ENCODE measurements at places on chromosomes 5 and 9.

GRCh38 chr5:144487207-144487606 lies 316.5 kb downstream of the KCTD16 start:
- DNase-seq: no peak

GRCh38 chr5:151171529-151171928 lies 13.9 kb upstream of the ANXA6 start:
- DNase-seq: no peak

DNA sequence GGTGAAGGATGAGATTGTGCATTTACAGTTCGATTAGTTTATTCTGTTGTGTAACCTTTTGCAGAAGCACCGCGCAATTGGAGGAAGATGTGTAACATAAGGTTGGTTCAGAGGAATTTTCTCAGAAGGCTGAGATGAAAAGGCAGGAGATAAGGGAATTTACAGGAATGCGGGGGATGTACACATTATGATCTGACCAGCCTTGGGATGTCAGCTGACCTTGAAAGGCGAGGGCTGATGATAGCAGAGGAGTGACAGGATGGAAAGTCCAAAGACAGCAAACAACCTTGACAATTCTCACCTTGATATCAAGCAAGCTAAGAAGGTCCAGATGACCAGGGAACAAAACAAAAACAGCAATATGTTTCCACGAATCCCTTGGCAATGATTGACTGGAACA lies 88.8 kb downstream of the OTULIN start:
- no peak for DNase-seq

DNA sequence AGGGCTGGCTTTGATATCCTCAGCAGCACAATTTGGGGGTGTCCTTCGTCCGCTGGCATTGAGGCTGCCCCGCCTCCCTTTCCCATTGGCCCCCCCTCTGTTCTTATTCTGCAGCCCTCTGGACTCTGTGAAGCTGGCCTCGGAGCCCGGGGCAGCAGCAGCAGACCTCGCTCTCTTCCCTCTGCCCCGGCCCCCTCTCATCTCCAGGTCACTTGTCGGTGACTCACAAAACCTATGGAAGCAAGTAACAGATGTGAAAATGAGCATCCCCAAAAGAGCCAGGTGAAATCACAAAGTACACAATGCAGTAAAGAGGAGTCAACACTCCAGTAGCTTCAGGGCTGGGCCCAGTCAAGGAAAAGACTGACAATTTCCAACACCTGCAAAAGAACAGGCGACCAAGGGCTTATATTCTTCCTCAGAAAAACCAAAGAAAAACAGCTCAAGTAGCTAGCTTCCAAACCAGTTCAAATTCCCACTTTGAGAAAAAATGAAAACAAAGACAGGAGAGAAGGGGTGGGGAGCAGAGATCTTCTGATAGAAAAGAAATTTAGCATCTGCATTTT lies 97.5 kb downstream of the ZNF608 start:
- DNase-seq: no peak

- no peak for DNase-seq
Measured at GRCh38 chr5:57258052-57258451, 84.2 kb downstream of the GPBP1 start.

DNA sequence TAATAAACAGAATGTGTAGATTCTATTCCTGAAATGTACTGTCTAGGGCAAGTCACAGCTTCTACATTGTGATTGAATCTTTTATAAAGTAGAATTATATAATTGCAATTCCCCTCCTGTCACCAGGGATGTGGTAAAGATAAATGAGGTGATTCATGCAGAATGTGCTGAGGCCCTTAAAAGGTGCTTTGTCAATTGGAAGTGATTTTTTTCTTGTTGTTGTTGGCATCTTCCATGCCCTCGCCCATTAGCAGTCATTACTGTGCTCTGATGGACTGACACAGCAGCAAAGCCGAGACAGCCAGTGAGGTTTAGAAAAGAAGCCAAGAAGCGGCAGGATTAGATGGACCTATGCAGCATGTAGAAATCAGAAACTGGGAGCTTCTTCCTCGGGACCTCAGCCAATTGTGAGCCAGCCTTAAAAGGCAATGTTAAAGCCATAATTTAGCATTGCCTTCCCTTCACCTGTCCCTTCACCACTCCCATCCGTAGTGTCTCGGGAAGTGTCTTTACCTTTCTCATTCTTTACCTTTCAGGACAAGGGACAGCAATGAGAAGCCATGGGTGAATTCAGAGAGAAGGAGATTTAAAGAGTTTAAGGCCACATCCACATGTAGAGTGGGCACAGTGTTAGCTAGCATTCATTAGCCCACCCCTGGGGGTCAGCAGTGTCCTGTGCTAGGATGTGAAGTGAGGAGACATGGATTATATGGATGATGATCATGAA lies 257.8 kb downstream of the PLK2 start:
- DNase-seq: no peak

GRCh38 chr5:145245354-145245753 lies 589.8 kb downstream of the PRELID2 start:
- DNase-seq: no peak

GRCh38 chr5:34914671-34915138 lies 599 bp downstream of the RAD1 start:
- DNase-seq: no peak

- DNase-seq: no peak
Measured at GRCh38 chr5:180847026-180847425, 14.1 kb downstream of the ZFP62 start.

GRCh38 chr5:103247118-103247517 lies 11.4 kb upstream of the MACIR start:
- no peak for DNase-seq
